ENCODE measurements at places on chromosomes 13 and 19.

DNA sequence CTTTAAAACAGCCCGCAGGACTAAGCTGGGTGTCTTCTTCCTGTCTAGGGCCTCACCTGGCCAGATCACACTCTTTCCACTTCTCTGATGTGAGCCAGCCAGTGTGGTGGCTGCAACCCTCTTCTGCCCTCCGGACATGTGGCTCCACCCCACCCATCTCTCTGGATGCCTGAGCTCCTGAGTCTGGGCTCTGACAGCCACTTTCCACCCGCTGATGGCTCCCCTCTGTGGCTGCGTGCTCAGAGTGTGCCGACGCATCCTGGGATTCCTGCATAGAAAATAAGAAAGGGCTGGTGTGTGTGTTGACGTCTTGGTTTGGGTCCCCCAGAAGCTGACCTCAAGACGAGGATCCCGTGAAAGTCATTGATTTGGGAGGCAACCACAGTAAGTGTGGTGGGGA, 181.6 kb downstream of the URI1 start:
- DNase-seq, result no peak

- no peak for DNase-seq
These were observed 7.4 kb upstream of the GIPC1 start for GRCh38 chr19:14503285-14503684.

DNA sequence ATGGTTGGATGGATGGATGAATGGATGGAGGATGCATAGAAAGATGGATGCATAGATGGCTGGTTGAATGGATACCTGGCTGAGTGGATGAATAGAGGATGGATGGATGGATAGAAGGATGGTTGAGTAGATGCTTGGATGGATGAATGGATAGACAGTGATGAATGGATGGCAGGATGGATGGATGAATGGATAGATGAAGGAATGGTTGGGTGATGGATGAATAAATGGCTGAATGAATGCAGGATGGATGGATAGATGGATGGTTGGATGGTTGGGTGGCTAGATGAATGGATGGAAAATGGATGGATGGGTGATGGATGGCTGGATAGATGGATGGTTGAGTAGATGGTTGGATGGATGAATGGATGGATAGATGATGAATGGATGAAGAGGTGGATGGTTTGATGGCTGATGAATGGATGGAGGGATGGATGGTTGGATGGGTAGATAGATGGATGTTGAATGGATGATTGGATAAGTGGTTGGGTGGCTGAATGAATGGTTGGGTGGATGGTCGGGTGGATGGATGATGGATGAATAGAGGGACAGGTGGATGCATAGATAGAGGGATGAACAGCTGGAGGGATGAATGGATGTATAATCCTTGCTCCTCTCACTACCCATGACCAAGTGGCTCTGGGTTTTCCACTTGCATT, 3.6 kb upstream of the SULT2B1 start:
- no peak for DNase-seq

- no peak for DNase-seq
These were observed 55.8 kb downstream of the AKAP11 start for GRCh38 chr13:42327725-42328124.

- no peak for DNase-seq
These were observed 5.0 kb downstream of the FBN3 start for GRCh38 chr19:8144273-8144995.

DNA sequence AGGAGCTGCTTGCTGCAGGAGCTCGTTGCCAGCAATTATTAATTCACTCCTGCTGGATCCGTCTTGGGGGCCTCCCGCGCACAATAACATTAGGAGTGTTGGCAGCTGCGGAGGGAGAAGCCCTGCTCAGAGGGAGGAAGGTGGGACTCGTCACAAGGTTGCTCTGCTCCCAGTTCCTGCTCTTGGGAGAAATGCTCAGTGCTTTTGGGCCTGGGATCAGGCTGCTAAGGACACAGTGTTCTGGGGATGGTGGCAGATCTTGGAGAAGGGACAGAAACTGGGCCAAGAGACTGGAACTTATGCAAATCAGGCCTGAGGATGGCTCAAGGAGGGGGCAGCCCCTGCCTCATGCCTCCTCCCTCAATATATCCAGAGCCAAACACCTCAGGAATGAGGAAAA, 78.9 kb upstream of the OLFM4 start:
- no peak for DNase-seq

DNA sequence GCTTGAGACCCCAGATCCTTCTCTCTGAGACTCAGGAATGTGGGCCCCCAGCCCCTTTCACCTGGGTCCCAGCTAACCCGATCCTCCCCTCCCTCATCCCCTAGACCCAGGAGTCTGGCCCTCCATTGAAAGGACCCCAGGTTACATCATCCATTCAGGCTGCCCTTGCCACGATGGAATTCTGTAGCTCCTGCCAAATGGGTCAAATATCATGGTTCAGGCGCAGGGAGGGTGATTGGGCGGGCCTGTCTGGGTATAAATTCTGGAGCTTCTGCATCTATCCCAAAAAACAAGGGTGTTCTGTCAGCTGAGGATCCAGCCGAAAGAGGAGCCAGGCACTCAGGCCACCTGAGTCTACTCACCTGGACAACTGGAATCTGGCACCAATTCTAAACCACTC, 463 bp downstream of the FGF21 start:
- DNase-seq, result no peak

GRCh38 chr19:29876414-29876813, 64.6 kb downstream of the CCNE1 start:
- DNase-seq, result no peak

DNA sequence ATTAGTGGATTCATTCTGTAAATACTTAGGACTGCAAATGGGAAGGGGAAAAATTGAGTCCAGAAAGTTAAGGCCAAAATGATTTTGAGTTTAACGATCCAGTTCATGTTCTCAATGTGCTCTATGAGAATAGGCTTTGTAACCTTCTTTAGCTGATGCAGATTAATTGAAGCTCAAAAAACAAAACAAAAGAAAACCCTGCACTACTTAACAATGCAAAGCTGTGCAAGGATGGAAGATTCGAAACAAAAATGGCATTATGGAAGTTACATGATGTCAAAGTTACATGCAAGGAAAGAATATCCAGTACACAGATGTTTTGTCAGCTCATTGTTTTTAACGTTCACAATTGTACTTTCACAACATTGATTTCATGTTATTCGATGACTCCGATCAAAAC, 79.2 kb upstream of the RAP2A start:
- no peak for DNase-seq

GRCh38 chr13:45068036-45069001, 52.0 kb upstream of the GTF2F2 start:
- DNase-seq, result peak; percentile 73

- DNase-seq, result peak; percentile 7
These were observed 232.9 kb upstream of the SLC10A2 start for GRCh38 chr13:103299079-103299478.

GRCh38 chr13:106318941-106319411, 216.5 kb downstream of the EFNB2 start:
- no peak for DNase-seq

- DNase-seq, result no peak
These were observed 12.1 kb downstream of the RNASEH2B start for GRCh38 chr13:50921706-50922105.

DNA sequence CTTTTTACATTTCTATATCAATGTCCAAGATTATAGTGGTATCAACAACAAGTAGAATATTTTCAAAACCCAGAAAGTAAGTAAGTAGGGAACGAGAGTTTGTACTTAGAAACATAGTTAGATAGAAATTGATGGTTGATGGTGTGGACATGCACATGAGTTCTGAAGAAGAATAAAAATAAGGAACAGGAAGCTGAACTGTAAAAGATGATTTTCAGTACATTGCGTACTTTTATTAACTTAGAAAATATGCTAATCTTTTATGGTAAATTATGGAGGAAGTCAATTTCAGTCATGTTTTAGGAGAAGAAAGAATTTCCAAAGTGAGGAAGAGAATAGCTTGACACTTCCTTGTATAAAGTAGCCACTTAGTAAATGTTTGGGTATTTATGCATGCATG, 12.3 kb upstream of the GPR18 start:
- DNase-seq, result no peak

Data from NCI-H1092 treated with DMSO at 0.1 percent for 48 hours (cell line).